Activated CD4-positive, CD25-positive, alpha-beta regulatory T cell (primary cell): ENCODE measurements at places on chromosomes 3 and 15.

DNA sequence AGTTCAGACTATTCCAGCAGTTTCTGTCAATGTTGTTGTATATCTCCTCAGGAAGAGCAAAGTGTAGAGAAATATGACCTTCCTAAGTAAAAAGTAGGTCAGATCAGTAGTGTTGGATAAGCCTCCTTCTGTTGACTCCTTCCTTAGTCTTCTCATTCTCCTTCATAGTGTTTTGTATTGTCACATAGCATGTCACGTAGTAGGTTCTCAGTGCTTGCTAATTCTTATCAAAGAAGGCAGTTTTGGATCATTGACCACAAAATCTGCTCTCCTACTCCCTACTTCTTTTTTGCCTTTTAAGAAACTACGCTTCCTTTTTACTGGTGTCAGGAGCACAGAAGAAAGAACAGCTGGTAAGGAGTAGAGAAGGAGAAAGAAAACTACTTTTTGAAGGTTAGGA, 1.0 kb upstream of the MGA start:
- DNase-seq, result no peak

GRCh38 chr15:63172851-63173451, 15.7 kb upstream of the RPS27L start:
- no peak for DNase-seq

- DNase-seq, result no peak
Measured at GRCh38 chr3:9452417-9452816, 55.0 kb downstream of the SETD5 start.

- no peak for DNase-seq
Measured at GRCh38 chr3:155889212-155889611, 18.8 kb downstream of the GMPS start.

DNA sequence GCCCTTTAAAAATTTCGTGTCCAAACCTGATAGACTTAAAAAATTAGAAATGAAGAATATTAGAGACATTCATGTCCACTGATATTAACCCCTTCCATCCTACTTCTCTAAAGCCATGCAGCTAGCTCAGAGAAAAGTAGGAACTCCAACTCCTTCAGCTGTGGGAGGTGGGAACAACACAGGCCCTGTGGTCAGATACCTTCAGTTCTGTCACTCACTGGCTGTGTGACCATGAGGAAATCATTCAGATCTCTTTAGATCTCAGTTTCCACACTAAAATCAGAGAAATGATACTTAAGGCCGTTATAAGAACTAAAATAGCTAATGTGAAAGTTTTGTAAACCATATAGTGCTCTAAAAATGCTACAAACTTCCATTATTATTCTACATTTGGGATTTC, 209.8 kb downstream of the TNIK start:
- no peak for DNase-seq

GRCh38 chr3:195388380-195388779, 54.4 kb downstream of the ACAP2 start:
- no peak for DNase-seq

GRCh38 chr15:51752888-51753287, 1.5 kb downstream of the TMOD2 start:
- no peak for DNase-seq

DNA sequence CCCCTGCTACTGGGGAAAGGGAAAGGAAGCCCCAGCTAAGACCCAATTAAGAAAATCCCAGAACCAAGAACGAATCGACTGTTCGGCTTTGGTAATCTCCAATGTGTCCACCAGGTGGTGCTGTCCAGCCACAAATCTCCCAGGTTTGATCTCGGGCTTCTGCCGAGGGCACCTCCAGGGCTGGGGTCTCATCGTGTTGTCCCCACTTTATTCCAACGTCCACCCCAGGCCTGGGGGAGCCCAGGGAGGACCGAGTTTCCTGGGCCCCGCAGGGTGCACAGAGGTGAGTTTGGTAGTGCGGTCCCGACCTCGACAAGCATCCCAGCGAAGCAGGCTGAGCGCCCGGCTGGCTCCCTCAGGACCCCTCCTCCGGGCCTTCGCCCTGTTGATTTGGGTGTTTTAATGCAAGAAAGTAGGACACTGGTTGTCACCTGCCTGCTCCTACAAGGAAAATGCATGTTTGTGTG, 185.1 kb downstream of the GOLGA6L6 start:
- no peak for DNase-seq

- no peak for DNase-seq
Measured at GRCh38 chr3:112632596-112632995, 8.3 kb downstream of the CCDC80 start.

GRCh38 chr15:56939257-56939656, 20.8 kb downstream of the TCF12 start:
- no peak for DNase-seq

GRCh38 chr3:47870702-47871260, 67.8 kb downstream of the DHX30 start:
- DNase-seq, result no peak

GRCh38 chr15:56236197-56236596, 7.5 kb downstream of the RFX7 start:
- no peak for DNase-seq

DNA sequence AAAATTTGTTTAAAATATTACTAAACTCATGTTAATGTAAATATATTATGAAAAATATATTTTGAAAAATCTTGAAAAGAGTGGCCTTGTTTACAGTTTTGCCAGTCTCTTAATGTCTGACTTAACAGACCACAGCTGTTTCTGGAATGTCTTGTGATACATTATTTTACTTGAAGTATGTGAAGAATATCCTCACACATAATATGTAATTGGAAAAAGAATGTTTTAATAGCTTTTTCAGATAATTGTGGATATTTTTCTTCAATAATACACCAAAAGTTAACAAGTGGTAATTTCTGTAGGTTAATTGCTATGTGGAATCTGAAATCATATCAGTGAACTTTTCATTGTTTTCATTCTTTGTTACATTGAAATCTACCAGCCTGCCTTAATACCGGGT, 101.3 kb downstream of the UBE2E2 start:
- DNase-seq, result no peak

DNA sequence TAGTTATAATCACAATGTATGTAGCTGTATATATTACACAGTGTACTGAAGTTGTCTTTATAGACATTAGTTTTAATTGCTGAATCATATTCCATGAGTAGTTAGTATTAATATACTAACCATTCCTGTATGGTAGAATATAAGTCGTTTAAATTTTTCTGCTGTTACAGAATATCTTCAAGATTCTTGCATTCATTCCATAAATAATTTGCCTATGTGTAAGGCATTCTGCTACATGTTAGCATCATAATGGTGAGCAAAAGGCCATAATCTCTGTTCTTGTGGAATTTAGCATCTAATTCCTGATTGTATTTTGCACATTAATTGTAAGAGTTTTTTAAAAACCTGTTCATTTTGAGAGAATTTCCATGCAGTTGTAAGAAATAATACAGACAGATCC, 14.1 kb downstream of the GYG1 start:
- no peak for DNase-seq

DNA sequence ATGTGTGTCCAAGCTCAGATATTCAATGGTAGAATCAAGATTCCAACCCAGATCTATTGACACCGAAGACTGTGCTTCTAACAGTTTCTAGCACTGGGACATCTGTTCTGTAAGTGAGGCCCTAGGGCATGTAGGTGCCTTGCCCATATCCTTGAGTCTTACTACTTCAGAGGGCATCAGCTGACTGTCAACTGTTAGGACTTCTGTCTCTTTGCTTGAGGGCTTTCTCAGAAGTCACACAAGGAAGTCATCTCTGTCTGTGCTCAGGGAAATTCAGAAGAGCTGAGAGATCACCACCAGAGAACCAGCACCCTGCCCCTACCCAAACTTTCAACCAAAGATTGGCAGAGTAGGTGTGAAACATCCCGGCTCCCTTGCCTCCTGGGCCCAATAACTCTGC, 403.6 kb upstream of the PROK2 start:
- no peak for DNase-seq

GRCh38 chr3:172312001-172312400, 136.3 kb downstream of the GHSR start:
- no peak for DNase-seq

- no peak for DNase-seq
Measured at GRCh38 chr15:54836052-54836795, 360.5 kb downstream of the RSL24D1 start.

GRCh38 chr3:10247679-10248183, 528 bp upstream of the TATDN2 start:
- DNase-seq, result no peak

- no peak for DNase-seq
Measured at GRCh38 chr3:112908252-112908651, 61.6 kb upstream of the CD200R1L start.

GRCh38 chr3:128245460-128245859, 92.2 kb downstream of the EEFSEC start:
- no peak for DNase-seq

DNA sequence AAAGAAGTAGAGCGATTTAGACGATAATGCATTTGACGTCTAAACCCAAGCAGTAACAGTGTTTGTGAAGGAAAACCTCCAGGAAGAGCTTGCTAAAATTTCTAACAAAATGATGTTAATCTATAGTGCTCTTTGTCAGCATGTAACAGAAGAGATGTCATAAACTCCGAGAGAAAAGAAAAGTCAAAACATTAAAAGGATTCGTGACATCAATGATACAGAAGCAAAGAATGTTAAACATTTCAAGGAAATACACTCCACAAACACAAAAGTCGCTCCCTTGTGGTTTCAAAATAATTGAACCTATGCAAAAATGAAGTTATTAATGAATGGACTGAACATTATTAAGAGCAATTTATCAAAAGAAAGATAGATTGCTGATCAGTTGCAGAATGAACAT, 27.9 kb downstream of the AADAC start:
- no peak for DNase-seq

GRCh38 chr3:194110483-194110882, 25.5 kb upstream of the HES1 start:
- no peak for DNase-seq

DNA sequence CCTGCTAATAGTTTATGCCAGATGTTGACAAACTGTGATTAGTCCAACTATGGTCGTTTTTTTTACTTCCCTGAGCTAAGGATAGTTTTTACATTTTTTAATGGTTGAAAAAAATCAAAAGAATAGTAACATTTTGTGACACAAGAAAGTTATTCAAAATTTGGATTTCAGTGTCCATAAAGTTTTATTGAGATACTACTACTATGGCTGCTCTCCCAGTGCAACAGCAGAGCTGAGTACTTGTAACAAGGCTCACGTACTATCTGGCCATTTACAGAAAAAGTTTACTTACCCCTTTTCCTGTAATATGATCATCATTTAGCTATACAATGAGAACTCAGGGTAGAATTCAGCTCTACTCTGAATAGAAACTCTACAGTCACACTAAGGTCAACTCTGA, 11.5 kb upstream of the TMEM62 start:
- DNase-seq, result no peak

GRCh38 chr3:72887343-72887704, 522 bp upstream of the GXYLT2 start:
- DNase-seq, result no peak

GRCh38 chr3:69856965-69857705, 117.9 kb downstream of the MITF start:
- DNase-seq, result no peak

- no peak for DNase-seq
Measured at GRCh38 chr3:173009410-173009809, 131.6 kb downstream of the SPATA16 start.

- DNase-seq, result no peak
Measured at GRCh38 chr3:184472723-184473428, 88.7 kb upstream of the EPHB3 start.

GRCh38 chr3:126117786-126118185, 33.9 kb upstream of the SLC41A3 start:
- DNase-seq, result no peak

DNA sequence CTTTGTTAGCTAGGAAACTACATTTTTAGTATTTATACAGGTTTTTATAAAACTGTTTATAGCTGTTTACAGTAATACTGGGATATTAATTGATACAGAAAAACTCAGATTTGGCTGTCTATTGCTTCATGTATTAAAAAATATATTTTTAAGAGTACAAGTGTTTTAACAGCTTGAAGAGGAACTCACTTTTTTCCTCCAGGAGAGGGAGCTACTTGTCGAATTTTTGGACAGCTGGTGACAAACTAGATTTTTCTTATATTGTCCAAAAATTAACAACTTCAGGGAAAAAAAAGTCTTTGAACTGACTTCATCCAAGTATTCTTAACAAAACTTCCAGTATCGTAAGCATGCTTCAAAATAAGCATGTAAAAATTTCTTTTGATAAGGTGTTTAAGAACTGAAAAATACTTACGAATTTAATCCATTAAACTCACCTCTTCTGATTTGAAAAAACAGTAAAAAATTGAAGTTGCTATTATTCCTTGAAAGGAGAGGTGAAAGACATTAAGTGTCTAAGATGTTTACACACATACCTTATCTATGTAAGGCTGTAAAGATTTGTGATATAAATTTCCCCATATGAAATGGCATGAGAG, 4.0 kb downstream of the DIPK2A start:
- no peak for DNase-seq
